ENCODE measurements at places on chromosomes 11 and 22.

- no peak for DNase-seq
Observed at GRCh38 chr22:44594951-44595350, 96.9 kb upstream of the RTL6 start.

DNA sequence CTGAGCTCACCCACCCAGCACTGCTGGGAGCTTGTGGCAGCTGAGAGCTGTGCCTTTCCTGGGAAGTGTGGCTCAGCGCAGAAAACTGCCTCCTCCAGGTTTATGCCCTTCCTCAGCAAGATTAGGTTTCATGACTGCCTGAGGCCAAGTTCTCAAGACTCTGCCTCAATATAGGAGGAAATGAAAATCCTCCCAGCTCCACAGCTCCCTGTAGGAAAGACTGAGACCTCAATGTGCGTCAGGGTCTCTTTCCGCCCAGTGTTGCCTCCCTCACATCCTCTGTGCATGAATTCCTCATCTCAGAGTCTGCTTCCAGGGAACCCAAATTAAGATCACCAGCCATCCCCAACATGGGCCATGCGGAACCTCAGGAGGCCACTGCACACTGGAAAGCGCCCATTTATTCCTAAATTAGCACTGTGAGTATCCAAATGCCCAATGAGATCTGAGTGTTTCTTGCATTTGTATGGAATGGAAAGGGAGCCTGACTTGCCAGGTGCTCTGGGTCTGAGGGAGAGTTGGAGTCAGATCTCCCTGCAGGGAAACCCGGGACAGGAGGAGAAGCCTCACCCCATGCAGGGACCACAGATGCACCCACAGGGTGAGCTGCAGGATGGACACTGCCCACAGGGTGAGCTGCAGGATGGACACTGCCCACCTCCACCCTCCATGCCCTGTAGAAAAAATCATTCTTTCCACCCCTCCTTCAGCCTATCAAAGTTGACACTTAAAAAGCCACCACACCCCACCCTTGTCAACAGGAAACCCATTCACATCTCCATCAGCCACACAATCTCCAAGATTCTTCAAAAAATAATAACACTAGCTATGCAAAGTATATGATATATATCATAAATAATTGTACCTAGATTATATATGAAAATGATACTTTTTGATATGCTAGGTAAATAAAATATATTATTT lies 97.4 kb upstream of the IGLL5 start:
- DNase-seq = no peak

DNA sequence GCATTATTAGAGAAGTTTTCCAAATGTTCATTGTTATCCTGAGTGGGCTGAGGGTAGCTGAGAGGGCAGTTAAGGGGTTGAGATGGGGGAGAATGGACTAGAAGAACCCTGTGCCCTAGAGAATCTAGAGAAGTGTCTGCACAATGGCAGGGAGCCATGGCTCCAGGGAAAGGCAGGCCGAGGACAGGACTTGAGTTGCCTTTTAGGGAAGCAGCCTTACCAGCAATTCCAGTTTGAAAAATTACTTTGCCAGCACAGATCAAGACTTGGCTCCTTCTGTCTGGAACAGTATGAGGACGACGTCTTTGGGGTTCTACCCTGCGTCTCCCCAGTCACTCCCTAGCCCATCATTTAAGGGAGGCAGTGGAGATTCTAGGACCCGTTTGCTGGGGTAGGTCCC lies 25.7 kb upstream of the MICAL3 start:
- DNase-seq = no peak

GRCh38 chr22:30217698-30218560 lies 28.6 kb downstream of the LIF start:
- no peak for DNase-seq

- DNase-seq = no peak
Observed at GRCh38 chr11:86524620-86525352, 147.6 kb downstream of the ME3 start.

DNA sequence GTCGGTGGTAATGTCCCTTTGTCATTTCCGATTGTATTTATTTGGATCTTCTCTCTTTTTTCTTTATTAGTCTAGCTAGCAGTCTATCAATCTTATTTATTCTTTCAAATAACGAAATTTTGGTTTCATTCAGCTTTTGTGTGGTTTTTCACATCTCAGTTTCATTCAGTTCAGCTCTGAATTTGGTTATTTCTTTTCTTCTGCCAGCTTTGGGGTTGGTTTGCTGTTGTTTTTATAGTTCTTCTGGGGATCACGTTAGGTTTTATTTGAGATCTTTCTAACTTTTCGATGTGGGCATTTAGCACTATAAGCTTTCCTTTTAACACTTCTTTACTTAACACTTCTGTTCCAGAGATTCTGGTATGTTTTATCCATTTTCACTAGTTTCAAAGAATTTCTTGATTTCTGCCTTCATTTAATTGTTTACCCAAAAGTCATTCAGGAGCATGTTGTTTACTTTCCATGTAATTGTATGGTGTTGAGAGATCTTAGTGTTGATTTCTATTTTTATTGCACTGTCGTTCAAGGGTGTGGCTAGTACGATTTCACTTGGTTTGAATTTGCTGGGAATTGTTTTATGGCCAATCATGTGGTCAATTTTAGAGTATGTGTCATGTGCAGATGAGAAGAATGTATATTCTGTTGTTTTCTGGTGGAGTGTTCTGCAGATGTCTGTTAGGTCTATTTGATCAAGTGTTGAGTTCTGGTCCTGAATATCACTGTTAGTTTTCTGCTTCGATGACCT lies 7.7 kb upstream of the SCGB1D1 start:
- DNase-seq = no peak

- no peak for DNase-seq
Observed at GRCh38 chr11:122559734-122560382, 95.7 kb upstream of the UBASH3B start.

Measured in HFF-Myc (cell line).